Activated CD4-positive, alpha-beta T cell treated with anti-CD3 and anti-CD28 coated beads, Interleukin-2, amount 50 U/mL, for 1 hour (primary cell): ENCODE measurements at places on chromosomes 16 and 17.

GRCh38 chr17:17729620-17730249 lies 48.5 kb downstream of the RAI1 start:
- DNase-seq: peak; percentile 66

DNA sequence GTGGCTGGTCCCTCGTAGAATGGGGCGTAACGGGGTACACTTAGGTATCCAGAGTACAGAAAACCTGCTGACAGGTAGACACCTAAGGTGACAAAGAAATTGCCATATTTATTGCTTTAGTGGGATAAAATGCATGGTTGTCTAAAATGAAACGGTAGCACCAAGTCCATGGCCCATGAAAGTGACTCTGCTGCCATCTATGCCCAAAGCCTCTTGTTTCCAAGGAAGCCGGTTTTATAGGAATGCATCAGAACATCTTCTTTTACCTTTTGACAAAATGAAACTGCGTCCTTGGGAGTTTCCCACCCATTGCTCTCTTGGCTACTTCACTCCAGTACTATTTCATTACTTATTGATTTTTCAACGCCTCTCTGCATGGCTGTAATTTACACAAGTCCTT lies 151.3 kb upstream of the ZFHX3 start:
- no peak for DNase-seq

DNA sequence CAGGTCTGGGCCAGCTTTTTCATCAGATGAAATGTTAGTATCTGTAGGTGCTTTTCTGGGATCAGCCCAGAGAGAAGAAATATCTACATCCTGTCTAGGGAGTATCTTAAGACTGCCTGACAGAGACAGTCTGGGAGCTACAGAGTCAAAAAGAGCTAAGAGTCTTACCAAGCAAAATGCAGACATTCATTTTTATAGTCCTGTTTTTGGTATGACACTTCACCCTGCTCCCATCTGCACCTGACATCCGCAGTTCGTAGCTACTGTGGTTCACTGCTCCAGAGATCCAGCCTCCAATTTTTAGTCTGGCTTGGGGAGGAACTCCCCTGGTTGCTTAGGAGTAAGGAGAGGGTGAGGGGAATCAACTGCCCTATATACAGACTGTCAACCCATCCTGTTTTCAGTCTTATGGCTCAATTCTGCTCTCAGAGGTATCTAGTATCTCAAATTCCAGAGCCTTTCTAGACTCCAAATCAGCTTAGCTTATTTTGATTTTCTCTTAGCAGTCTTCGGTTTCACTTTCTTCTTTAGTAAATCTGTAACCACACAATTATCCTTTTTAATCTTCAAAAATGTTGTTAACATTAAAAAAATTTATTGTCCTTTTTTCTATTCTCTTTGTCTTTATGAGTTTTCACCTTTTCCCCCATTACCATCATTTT lies 97.8 kb downstream of the TMEM100 start:
- no peak for DNase-seq

DNA sequence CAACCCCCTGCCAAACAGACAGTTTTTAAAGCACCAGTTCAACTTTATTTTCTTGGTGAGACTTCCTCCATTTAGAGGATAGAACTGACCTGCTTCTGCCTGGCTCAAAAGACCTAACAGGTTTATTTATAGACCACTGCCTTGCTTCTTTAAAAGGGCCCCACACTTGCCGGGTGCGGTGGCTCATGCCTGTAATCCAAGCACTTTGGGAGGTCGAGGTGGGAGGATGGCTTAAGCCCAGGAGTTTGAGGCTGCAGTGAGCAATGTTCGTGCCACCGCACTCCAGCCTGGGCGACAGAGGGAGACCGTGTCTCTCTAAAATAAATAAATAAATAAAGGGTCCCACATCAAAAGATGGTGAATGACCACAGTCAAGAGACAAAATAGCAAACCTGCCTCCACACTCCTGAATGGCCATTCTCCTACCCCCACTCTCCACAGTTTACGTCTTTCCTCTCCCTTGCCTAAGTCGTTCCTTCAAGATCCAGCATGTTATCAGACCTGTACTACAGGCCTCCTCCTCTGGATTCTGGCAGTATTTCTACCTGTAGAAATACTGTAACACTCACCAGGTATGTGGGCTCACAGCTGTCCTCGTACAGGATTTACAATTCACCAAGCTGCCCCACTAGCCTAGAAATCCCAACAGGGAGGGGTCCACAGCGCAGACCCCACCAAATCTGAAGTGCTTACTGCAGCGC lies 95.6 kb downstream of the SMG6 start:
- no peak for DNase-seq

- no peak for DNase-seq
These were observed 209.0 kb downstream of the RGS9 start for GRCh38 chr17:65346166-65346565.

DNA sequence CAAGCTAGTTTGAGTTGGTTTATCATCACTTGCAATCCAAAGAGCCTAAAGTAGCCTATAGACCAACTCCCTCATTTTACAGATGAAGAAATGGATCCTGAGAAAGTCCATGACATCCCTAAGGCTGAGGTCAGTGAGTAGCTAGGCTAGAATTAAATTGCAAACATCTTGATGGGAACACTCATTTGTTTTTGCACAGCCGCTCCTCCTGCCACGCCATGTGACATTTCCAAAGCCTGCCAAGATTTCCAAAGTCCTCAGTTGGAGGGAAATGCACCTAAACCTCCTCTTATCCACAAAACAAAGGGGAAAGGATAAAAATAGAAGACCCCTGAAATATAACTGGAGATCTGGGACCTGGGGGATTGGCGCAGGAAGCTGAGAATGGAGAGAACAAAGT lies 15.0 kb downstream of the TMEM92 start:
- no peak for DNase-seq

DNA sequence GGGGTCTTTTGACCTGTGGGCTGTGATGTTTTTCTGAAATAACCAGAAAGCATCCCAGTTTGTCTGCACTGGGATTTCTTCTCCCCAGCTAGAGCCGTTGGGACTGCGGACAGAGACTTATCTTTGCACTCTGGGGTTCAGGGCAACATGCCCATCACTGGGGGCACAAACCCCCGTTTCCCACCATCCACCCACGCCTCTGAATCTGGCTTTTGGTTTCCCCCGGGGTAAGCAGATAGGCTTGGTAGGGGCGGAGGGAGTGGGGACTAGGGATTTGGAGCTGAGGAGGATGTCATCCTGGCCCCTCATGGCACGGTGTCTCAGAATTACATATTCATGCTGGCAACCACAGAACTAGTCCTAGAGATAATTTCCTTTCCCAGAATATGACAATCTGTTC lies 68.6 kb downstream of the CCDC182 start:
- no peak for DNase-seq

DNA sequence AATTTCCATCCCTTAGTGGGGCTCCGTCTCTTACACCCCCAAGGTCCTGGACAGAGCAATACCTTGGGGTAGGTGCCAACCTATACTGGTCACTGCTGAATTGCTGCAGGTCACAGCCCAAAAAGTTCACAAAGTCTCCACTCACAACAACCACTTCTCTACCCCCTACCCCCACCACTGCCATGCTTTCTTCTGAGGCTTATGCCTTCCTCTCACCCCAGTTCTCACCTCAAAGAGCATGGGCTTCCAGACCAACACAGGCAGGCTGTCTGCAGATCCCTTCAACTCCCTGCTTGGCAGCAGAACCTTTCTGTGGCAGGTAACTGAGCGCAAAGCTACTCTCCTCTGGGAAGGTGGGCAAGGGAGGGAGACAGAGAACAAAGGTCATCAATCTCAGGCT lies 35.5 kb downstream of the C16orf78 start:
- no peak for DNase-seq

GRCh38 chr17:64226132-64226531 lies 36.9 kb downstream of the TEX2 start:
- no peak for DNase-seq

DNA sequence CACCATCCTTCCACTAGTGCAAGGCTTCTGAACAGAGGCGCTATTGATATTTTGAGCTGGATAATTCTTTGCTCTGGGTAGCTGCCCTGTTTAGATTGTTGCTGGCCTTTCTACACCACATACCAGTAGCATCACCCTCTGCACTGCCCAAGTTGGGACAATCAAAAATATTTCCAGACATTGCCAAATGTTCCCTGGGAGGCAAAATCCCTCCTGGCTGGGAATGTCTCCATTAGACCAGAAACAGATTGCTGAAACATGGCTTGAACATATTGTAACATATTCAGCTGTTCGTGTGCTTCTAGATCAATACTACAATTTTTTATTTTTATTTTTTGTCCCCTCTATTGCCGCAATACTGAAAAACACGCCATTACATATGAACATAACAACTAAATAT lies 174.6 kb downstream of the ABCA8 start:
- DNase-seq: no peak

DNA sequence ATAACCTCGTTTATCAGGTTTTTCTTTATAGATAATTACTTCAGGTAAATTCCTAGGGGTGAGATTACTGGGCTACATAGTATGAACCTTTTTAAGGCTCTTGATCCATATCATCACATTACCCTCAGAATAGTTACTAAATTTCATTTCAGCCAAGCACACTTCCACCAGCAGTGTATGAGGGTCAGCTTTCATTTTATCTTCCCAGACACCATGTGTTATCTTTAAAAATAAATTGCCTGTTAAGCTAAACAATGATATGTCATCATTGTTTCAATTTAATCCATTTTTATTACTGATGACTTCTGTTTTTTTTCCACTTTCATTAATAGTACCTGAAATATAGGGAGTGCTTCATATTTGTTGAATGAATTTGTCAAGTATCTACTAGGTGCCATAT lies 33.4 kb downstream of the PRKCA start:
- DNase-seq: no peak

DNA sequence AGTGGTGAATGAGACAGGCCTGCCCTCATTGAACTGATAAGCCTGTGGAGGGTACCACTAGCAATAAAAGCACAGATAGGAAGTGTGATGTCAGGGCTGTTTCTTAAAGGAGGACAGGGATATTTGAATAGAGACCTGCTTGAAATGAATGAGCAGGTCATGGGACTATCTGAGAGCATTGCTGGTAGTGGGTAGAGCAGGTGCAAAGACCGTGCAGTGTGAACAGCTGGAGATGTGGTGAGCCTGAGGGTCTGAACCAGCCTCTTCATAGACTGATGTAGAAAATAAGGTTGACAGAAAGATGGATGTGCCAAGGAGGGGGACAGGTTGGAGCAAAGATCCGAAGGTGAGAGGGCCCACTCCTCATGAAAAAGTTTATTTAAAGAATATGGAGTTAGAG lies 2.4 kb downstream of the NUP93 start:
- no peak for DNase-seq

DNA sequence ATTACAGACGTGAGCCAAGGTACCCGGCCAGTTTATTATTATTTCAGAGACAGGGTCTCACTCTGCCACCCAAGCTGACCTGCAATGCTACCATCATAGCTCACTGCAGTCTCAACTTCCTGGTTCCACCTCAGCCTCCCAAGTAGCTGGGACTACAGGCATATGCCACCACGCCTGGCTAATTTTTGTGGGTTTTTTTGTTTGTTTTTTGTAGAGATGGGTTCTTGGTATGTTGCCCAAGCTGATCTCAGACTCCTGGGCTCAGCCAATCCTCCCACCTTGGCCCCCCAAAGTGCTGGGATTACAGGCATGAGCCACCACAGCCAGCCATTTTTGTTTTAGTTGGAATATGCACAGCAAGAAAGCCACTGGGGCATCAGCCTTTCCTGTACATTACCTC lies 115.7 kb downstream of the MRM1 start:
- no peak for DNase-seq

- no peak for DNase-seq
These were observed 261.1 kb downstream of the C16orf95 start for GRCh38 chr16:87056083-87056482.

GRCh38 chr17:28240688-28241340 lies 78.2 kb upstream of the TMEM97 start:
- no peak for DNase-seq

DNA sequence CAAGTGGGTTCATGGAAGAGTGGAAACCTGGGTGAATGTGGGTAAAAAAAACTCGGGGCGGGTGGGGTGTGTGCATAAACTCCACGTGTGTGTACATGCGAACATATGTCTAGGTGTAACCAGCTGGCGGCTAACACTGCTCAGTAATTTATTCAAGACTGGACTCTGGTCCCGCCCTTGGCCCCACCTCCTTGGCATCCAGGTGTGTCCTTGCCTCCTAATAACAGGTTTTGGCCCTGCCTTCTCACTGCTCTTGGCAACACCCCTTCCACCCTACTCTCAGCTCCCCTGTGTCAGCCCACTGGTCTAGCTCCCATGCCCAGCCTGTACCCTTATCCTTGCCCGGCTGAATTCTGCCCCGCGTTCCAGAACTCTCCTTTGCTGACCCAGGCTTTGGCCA lies 8.3 kb downstream of the FLII start:
- no peak for DNase-seq

DNA sequence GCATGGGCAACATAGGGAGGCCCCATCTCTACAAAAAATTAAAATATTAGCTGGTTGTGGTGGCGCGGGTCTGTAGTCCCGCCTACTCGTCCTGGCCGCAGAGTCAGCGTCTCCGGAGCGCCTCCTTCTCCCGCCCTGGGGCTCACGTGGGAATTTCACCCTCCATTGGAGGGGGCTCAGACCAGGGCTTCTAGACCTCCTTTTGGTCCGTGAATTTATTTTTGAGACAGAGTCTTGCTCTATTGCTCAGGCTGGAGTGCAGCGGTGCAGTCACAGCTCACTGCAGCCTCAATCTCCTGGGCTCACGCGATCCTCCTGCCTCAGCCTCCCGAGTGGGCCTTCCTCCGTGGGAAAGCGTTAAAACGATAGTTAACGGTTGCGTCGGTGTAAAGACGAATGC lies 394 bp upstream of the NME4 start:
- DNase-seq: no peak

DNA sequence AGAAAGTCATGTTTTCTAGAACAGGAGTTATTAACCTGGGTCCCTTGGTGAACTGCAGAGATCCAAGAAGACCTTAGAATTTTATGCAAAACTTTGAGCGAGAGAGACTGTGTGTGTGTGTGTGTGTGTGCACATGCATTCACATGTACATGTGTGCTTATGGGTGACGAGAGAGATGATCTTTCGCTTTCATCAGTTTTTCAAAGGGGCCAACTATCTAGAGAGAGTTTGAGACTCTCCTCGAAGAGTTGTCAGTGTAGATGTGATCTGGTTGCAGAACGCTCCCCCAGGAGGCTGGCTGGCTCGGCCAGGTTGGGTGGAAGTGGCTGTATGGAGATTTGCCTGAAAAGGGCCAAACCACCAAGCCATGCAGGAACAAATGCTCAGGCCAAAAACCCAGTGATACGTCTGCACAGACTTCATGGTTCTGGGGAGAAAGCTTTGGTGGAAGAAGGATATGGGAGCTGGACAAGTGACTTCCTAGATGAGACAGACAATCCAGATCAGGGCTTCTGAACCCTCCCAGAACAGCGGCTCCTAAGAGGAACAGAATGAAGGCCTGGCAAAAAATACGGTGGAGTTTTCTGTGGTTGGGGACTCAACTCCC lies 6.1 kb downstream of the PIK3R5 start:
- DNase-seq: no peak

- peak; percentile 50 for DNase-seq
These were observed 22.5 kb downstream of the CCR7 start for GRCh38 chr17:40542558-40543411.

- DNase-seq: no peak
These were observed 24.8 kb upstream of the NSRP1 start for GRCh38 chr17:30091771-30092170.
